ENCODE measurements at places on chromosomes 12 and 14.

DNA sequence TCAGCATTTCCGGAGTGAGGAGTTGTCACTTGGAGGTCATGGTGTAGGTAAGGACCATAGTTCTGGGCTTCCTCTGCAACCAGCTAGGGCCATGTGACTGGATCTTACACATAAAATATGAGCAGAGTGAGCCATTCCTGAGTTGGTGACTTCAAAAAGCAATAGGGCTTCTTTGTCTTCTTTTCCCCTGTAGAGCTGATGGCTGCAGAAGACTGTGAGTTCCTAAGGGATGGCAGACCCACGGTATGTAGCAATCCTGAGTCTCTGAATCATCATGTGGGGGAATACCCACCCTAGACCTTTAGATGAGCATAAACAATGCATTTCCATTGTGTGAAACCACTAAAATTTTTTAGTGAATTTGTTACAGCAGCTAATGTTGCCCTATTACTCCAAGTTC lies 151.1 kb upstream of the TBX3 start:
- no peak for DNase-seq

DNA sequence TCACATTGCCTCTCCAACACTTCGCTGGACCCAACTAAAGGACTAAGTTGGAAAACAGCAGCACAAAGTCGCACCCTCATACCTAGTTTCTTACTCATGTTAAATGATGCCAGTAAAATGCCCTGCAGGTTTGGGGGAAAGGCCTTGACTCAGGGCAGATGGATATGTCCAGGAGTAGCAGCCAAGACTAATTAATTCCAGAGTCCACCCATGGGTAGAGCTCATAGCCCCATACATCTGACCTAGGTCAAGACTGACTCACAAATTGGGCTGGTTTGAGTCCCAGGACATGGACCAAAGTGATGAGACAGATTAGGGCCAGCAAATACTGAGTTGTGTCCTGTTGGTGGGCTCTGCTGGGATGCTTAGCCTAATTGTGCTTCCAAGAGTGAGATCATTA lies 224.0 kb upstream of the BTG1 start:
- DNase-seq = no peak

DNA sequence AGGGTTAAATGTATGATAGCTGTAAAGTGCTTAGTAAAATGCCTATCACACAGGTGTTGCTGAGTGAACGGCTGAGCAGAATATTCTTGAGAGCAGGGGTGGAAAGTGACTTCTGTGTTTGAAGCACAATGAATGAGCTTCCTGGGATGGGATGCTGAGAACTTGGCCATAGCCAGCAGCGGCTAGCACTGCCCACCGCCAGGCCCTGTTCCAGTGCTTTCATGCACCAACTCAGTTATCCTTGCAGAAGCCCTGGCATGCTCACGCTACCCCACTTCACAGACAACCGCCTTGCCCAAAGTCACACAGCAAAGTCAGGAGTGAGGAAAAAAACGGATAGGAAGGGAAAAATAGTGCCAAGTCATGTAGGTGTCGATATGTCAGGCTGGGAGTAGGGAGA lies 10.9 kb downstream of the DYNC1H1 start:
- no peak for DNase-seq

DNA sequence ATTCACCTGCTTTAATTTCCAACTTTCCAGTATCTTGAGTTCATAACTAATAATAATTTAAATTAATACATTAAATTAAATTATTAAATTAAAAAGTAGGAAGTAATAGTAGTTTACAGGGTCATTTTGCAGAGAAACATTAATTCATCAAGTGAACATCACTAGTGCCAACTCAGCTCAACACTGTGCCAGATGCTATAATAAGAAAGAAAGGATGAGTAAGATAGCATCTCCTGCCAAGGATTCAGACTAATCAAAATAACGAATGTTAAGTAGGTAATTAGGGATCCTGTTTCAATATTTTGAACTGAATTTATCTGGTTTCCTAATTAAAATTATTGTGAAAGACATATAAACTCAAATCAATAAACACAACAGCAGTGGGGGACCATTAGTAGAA lies 596.7 kb downstream of the SLC6A15 start:
- no peak for DNase-seq

GRCh38 chr12:103928682-103929045 lies 1.5 kb upstream of the HSP90B1 start:
- DNase-seq = peak; percentile 3

GRCh38 chr14:26056036-26056616 lies 541.7 kb downstream of the NOVA1 start:
- no peak for DNase-seq

- DNase-seq = no peak
Measured at GRCh38 chr12:15596174-15596573, 193.0 kb downstream of the EPS8 start.

- peak; percentile 91 for DNase-seq
Measured at GRCh38 chr12:132327336-132328171, 1.8 kb downstream of the GALNT9 start.

- DNase-seq = peak; percentile 14
Measured at GRCh38 chr12:94289461-94290312, 141.3 kb downstream of the PLXNC1 start.

- peak; percentile 79 for DNase-seq
Measured at GRCh38 chr12:99984271-99985128, at the start of gene ANKS1B. Gene ANKS1B, minus strand, starts transcription at chr12:99984936. Its CDS starts 699 bp downstream, at chr12:99984237.

- DNase-seq = no peak
Measured at GRCh38 chr12:6337958-6338433, 3.9 kb downstream of the TNFRSF1A start.

- no peak for DNase-seq
Measured at GRCh38 chr12:51424094-51424661, 453 bp upstream of the SLC4A8 start.

DNA sequence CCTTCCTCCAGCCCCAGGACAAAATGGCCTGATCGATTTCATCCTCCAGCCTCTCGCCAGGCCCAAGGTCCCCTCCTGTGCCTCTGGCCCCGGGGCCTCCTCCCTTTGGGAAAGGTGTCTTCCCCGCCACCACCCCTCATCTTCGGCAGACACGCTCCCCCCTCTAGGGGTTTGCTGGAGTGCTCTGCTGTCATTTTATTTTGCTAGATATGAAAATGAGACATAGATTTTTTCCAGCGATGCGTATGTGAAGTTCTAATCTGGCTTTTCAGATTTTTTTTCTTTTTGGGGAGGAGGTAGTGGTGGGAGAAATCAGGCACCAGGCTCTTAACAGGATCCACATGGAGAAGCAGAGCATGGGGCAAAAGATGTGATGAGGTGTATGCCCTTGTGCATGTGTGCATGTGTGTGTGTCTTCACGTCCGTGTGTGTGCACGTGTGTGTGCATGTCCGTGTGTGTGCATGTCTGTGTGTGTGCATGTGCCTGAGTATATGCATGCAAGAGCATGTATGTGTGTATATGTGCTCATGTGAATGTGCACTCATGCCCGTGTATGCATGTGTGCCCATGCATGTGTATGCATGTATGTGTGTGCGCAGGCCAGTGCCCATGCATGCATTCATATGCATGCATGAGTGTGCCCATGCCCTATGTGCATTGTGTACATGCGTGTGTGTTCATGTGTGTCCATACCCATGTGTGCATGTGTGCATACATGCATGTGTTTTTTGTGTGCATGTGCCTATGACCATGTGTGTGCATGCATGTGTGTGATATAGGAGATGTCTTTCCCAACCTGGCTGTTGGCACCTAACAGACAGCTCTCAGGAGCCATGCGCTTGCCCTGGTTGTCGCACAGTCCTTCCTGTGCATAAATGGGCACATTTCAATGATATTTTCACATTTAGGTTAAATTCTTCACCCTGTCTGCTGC lies 203.0 kb downstream of the RBM19 start:
- no peak for DNase-seq

- DNase-seq = no peak
Measured at GRCh38 chr14:23531391-23531790, 20.2 kb downstream of the ZFHX2 start.

DNA sequence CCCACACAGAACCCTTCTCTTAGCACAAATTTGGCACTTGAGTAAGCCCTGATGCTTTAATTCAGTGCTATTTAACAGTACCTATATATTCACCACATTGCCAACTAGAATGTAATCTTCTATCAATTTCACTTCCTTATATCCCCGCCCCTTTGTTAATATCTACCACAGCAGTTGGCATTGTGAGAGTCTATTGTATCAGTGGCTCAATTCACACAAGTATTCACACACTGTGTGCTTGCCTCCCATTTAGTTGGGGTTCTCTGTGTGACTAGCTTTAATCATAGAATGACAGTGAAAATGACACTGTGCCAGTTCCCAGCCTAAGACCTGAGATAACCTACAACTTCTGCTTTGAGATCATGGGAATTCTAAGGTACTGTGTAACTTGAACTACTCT lies 103.1 kb downstream of the SEC23A start:
- DNase-seq = no peak

DNA sequence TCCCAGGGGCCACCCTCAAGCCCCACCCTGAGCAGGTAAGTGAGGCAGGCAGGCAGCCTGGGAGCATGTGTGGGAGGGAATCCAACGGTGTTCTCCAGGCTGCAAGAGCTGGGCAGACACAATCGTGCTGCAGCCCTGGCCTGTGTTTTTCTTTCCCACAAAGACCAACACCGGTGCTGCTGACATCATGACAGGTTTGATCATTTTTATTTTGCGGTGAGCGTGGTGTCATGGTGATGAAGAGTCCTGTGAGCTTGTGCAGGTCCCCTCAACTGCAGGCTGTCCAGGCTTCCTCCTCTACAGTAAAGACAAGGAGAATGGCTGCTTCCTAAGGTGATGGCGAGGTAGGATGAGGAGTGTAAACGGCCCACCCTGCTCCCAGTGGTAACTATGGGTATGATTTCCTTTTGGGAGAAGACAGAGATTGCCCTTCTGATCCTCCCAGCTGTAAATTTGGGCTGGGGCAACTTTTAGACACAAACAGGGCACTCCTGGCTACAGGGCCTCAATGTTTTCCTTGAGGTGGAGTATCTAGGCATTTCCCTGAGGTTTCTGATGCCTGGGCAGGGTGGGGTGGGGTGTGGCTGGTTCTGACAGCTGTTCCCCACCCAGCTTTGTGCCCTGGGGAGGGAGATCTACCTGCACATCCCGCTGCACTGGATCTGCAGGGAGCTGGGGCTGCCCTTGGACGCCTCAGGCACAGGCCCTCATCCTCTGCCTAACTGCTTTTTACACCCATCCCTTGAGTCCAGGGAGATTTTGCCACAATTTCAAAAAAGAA lies 109.1 kb downstream of the VCPKMT start:
- DNase-seq = no peak

GRCh38 chr14:21997300-21997699 lies 323.7 kb upstream of the OR4E1 start:
- DNase-seq = no peak

- no peak for DNase-seq
Measured at GRCh38 chr12:65593239-65593701, 231.0 kb upstream of the HMGA2 start.

DNA sequence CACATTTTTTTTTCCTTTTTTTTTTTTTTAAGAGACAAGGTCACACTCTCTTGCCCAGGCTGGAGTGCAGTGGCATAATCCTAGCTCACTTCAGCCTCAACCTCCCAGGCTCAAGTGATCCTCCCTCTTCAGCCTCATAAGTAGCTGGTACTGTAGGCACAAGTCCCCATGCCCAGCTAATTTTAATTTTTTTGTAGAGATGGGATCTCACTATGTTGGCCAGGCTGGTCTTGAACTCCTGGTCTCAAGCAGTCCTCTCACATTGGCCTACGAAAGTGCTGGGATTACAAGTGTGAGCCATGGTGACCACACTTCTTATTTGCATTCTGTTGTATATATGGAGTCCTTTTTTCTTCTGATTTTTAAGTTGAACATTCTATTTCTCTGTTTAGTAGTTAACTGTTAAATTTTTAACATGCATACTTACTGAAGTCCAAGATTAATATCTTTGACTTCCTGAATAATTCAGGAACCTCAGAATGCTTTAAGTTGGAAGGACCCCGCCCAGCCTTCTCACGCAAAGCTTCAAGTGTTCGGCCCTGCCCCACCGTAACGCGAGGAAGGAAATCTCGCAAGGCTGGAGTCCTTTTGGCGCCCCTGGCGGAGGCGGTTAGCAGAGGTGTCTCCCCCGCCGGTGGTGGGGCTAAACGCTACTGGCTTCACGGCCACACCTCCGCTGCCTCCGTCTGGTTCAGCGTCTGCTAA lies 21.6 kb downstream of the SPATS2 start:
- no peak for DNase-seq

DNA sequence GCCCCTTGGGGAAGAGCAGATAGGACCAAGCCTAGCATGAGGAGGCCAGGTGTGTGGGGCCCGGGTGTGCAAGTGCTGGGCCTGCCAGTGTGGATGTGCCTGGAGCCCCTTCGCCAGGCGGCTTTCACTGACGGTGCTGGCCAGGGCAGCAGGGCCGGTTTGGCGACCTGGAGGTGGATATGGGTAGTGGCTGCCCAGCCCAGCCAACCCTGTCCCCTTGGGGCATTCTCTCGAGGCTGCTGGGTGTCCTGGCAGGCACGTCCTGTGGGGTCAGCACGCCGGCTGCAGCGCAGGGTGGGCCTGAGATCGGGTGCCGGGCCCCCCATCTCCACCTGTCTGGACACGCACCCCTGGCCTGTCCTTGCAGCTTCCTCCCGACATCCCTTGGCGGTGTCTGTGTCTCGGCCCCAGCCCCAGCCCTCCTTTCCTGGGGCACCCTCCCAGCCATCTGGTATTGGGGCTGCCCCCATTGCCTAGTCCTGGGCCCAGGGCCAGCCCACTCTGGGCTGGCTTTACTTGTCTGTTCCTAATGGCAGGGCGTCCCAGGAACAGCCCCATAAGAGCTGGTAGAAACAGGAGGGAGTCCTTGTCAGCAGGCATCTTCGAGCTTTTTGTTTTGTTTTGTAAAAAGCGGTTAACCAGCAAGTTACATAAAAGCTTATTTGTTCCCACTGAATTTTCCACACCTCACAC lies 7.2 kb upstream of the CRIP2 start:
- peak; percentile 45 for DNase-seq

GRCh38 chr12:65918021-65918420 lies 93.7 kb downstream of the HMGA2 start:
- no peak for DNase-seq

- DNase-seq = no peak
Measured at GRCh38 chr12:62045211-62045610, 215.0 kb upstream of the USP15 start.

- DNase-seq = no peak
Measured at GRCh38 chr14:75650253-75651058, 10.2 kb downstream of the ERG28 start.

GRCh38 chr12:1630133-1630826 lies 1.2 kb downstream of the WNT5B start:
- DNase-seq = no peak

GRCh38 chr14:105701456-105702274 lies 175.3 kb downstream of the TMEM121 start:
- DNase-seq = no peak

GRCh38 chr14:75989134-75989533 lies 3.6 kb downstream of the IFT43 start:
- no peak for DNase-seq

GRCh38 chr12:110279566-110280375 lies 1.3 kb upstream of the ATP2A2 start:
- no peak for DNase-seq

GRCh38 chr12:126780343-126780742 lies 1486.6 kb upstream of the TMEM132C start:
- no peak for DNase-seq

GRCh38 chr12:27309293-27309994 lies 23.2 kb upstream of the BMAL2 start:
- no peak for DNase-seq

Measured in cerebellum (tissue), 4 donors.